ENCODE measurements at places on chromosomes 2 and 18. TPM values are rescaled to one million over a fixed set of nuclear protein-coding genes. Genes with fewer than 3 reads are reported as not detected.

- DNase-seq: no peak
These were observed 42.8 kb downstream of the EEF1B2 start for GRCh38 chr2:206202446-206202845.

DNA sequence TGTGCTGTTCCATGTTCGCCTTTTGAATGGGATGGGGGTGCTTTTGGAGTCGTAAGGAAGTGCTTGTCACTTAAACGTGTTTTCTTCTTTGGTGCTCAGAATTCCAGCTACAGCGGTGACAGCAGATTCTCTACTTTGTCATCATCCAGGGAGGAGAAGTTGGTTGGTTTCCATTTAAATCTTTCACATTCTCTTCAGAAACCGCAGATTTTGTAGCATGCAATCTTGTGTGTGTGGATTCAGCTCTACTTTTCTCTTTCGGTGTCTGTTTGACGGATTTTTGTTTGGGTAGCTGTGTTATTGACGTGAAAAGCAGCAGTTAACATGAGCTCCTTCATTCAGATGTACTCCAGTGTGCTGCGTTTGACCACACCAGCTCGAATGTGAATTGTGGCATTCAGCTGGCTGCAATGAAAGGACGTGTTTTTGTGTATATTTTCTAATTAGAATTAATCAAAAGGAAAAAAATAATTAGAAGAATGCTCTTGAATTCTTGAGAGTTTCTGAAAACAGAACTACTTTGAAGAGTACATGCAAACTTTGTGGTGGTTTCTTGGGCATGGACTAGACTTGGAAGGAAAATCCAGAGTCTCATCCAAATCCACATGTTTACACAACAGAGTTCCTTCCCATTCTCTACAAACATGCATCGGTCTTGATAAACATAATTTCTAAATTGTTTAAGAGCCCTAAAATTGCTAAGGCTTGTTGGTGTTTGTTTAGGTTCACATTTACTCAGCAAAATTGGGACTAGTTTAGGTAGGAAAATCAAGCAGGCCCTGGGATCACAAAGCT is 68.7 kb upstream of the RBM44 start:
- no peak for DNase-seq

DNA sequence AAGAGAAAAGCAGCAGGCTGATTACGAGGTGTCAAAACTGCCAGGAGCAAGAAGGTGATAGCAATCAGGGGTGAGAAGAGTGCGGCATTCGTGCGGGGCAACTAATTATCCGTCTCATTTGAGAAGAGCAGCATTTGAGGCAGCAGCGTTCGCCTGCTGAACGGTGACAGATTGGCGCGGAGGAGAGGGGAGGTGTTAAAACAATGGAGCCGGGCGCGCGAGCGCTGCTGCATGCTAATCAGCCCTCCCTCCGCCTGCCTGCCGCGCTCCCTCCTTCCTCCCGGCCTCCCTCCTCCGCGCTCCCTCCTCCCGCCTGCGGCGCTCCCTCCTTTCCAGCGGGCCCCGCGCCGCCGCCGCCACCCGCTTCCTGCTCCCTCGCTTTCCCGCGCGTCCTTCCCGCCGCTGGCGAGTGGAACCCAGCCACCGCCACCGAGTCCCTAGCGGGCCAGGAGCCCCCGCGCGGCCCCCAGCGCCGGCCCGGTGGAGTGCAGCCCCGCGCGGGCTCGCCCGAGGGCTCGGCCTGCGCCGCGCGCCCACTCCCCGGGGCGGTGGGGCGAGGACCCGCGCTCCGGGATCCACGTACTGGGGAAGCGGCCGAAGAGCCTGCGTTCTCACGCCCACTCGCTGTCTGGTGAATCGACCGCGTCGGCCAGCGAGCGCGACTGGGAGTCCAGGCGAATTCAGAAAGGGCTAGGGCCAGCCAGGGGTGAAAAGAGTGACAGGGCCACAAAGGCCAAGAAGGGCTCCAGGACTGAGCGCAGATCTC is 69.5 kb upstream of the PSMD14 start:
- peak; percentile 87 for DNase-seq

DNA sequence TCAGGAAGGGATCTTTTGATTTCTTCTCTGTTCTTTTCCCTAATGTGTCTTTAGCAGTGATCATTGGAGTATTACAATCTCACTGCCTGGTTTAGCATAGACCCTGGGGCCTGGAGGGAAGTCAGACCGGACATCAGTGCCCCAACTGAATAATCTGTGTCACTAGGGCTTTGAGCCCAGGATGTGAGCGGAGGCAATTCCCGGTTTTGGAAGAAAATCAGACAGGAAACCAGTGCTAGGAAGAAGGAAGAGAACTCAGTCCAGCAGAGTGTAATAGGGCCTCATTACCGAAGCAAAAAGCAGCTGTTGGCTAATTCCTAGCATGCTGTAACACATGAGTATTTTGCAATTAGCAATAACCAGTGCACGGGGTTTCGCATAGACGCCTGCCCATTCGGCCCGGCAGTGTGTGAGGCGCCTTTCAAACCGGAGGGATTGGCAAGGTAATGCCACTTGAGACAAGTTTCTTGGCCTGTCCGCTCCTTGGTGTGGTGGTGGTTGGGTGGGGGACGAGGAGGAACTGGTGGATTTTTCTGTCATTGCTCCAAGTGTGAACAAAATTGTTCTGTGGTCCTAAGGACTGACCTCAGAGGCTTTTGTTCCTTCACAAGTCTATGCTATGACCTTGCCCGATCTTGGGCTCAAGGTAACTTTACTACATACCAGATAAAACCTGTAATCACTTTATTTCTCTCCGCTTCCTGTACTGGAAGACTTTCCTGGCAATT is 2.8 kb downstream of the FOSL2 start:
- DNase-seq: no peak

The ZNF521 gene
- polyA plus RNA-seq: 9.5 TPM

The CASP10 gene
- polyA plus RNA-seq: 2.0 TPM

GRCh38 chr2:148687543-148687942 is 43.0 kb downstream of the EPC2 start:
- DNase-seq: no peak

DNA sequence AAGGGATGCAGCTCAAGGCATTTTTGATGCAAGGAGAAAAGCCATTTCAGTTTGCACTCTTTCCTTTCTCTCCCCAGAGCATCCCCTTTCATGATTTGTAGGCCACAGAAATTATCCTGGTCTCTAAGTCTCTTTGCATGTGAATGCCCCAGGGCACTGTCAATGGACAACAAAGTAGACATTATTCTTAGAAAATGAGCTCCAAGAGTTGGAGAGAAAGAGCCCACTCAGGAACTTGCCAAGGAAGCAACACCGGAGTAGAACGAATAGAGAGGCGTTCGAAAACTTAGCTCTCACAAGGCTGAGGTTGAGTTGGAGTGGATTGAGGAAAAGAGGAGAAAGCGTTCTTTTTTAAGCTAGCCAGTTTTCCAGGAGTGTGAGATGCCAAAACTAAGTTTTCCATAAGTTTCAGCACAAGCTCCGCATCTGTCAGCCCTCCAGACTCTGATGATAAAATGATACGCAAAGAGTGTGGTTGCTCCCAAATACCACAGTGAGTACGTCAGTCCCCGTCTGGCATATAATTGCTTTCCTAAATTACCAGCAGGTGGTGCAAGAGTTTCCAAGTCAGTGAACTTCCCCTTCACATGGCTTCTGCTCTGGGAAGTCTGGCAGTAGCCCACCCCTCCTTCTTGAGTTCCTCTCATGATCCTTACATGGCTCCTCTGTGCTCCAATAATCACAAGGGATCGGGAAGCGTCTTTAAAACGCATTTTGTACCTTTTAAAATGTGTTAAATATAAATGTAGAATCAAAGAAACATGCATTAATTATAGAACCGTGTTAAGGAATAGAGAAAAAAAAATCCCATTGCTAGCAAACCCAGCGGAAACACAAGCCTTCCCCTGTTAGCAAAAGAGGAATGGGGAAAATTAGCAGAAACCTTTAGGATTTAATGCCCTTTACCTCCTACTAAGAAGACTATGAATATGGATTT is 1060.6 kb upstream of the FANCL start:
- DNase-seq: no peak

- no peak for DNase-seq
These were observed 238.9 kb downstream of the XIRP2 start for GRCh38 chr2:167127135-167127534.

GRCh38 chr18:48029296-48029986 is 99.0 kb upstream of the SMAD2 start:
- DNase-seq: no peak

DNA sequence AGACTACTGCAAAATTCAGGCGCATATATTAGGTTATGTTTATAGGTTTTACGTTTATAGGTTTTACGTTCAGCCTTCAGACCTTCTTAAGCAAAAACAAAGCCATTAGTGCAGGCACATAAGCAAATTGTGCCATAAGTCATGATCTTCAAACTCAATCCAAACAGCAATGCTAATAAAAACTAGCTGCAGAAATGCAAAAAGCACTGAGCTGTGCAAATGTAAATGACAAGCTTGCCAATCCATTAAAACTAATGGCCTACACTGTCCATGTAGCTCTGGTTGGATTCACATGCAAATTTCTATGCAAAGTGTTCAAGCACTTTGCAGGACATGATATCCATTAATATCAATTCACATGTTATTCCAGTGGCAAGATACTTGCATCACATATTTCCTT is 50.9 kb downstream of the LRPPRC start:
- no peak for DNase-seq

The LIMS1 gene
- polyA plus RNA-seq: 24.1 TPM

The VWC2L gene
- polyA plus RNA-seq: not detected

GRCh38 chr2:197128897-197129296 is 181.7 kb downstream of the ANKRD44 start:
- no peak for DNase-seq

GRCh38 chr2:19550750-19551149 is 192.3 kb upstream of the OSR1 start:
- no peak for DNase-seq

All from H1 (cell line).